A673 (cell line): ENCODE measurements at places on chromosomes 13 and 19. TPM values are rescaled to one million over a fixed set of nuclear protein-coding genes. Genes with fewer than 3 reads are reported as not detected.

Gene TNFSF13B
- total RNA-seq = 9.2 and 11.2 TPM in 2 replicates

Gene DMKN
- total RNA-seq = not detected in 2 replicates

Gene POGLUT2
- total RNA-seq = 10.8 and 12.0 TPM in 2 replicates

Gene KLK1
- total RNA-seq = 0.68 TPM in 1 of 2 replicates, not detected in the other

Gene PRTN3
- not detected in 2 replicates for total RNA-seq

Gene FAM124A
- total RNA-seq = 2.1 and 2.2 TPM in 2 replicates

Gene VAV1
- 51.6 and 54.9 TPM in 2 replicates for total RNA-seq

Gene UGGT2
- 10.1 and 12.9 TPM in 2 replicates for total RNA-seq

- DNase-seq = no peak
Measured at GRCh38 chr13:99034333-99035085, 56.6 kb upstream of the DOCK9 start.

- no peak for DNase-seq
Measured at GRCh38 chr13:68473834-68474326, 1243.7 kb upstream of the PCDH9 start.

DNA sequence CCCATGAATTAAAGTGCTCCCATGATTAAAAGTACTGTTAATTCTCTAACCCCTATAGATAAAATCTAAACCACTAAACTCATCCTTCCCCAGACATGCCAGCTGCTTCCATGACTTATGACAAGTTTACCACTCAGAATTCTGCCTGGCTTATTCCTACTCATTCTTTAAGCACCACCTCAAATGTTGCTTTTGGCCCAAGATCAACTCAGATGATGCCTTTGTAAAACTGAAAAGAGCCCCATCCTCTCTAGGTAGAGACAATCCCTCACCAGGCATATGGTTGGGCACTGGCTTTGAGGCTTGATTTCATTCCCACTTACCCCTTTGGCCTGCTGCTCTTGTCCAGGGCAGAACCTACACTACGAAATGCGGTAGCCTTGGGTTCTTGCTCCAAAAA lies 250.0 kb downstream of the DNAJC15 start:
- no peak for DNase-seq

- no peak for DNase-seq
Measured at GRCh38 chr19:17078036-17078919, 2.7 kb downstream of the MYO9B start.

DNA sequence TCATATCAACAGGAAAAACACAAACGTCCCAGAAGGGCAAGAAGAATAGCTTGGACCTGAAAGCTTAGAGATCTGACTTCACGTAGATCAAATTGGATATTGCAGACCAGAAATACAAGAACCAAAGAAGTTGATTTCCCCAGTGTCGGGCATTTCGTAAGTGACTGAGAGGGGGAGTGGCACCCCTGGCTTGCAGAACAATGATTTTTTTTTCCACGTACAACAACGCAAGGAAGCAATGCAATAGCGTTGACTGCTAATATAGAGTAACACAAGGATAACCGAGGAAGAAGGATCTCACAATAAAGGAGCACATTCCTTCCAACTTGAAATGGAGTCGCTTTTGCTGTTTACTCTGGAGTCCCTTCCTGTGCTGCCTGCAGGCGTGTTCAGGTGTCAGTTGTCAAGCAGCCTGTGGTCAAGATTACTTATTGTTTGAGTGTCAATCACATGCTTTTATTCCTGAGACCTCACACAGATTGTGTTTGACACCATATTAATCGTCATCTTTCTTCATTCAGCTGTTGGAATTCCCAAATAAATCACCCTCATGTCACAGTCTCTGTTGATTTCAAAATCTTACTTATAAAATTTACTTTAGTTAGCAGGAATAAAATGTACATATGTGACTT lies 139.4 kb downstream of the FREM2 start:
- no peak for DNase-seq

DNA sequence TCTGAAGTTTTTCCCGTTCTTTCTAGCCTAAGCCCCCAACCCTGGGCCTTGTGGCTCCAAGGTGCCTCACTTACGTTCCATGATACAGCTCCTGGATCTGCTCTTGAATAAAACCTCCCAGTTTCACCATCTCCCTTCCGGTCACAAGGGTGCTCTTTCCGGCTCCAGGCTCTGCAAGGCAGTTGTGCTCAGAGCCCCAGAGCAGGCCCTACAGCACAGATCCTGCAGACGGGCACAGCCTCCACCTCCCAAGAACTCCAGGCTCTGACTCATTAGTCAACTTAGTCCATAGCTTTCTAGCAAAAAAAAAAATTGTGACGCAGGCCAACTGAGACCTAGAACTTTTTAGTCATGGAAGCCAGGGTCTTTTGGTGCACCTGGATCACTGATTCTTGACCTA lies 33.9 kb upstream of the SLC7A10 start:
- no peak for DNase-seq

DNA sequence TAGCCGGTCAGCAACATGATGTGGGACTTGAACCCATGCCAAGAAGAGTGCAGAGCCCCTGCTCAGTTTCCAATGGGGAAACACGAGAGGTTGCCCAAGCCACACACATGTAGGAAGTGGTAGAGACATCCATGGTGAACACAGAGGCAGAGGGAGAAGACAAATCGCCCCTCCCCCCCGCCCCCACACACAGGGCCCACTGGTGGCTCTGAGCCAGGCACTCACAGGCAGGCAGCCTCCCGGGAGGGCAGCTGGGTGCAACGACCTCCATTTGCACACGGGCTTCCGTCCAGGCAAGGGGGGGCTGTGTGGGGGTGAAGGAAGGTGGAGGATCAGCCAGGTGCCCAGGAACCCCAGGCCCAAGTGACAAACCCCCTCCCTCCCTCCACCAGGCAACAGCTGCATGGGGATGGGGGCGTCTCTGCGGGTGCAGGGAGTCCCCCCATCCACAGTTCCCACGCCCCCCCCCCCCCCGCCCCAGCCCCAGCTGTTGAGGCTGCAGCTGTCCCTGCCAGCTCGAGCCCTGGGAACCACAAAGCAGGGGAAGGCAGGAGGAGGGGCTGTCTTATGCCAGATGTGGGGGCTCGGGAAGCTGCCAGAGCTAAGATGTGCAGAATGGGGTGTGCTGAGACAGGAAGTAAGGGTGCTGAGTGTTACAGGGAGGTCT lies 3.4 kb downstream of the NOTCH3 start:
- DNase-seq = no peak

GRCh38 chr19:18020212-18021085 lies 12.5 kb downstream of the ARRDC2 start:
- DNase-seq = no peak

DNA sequence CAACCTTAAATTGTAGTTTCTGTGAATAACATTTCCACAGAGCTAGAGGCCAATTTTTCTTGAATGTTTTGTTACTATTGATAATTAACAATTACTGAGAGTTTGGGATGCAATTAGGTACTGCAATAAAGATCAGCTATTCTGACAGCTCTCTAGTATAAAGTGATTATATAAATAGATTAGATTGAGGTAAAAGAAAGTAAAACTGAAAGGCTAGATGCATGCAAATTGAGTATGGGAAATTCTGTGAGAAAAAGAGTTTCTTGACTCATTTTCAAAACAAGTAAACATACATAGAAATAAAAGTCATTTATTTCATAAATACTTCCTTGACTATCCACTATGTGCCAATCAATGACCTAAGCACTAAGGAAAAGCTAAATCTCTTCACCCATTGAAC lies 1087.5 kb upstream of the ATXN8OS start:
- no peak for DNase-seq

GRCh38 chr19:37981785-37982475 lies 74.9 kb downstream of the SIPA1L3 start:
- DNase-seq = no peak

- DNase-seq = no peak
Measured at GRCh38 chr13:99150575-99151361, 49.9 kb upstream of the UBAC2 start.

DNA sequence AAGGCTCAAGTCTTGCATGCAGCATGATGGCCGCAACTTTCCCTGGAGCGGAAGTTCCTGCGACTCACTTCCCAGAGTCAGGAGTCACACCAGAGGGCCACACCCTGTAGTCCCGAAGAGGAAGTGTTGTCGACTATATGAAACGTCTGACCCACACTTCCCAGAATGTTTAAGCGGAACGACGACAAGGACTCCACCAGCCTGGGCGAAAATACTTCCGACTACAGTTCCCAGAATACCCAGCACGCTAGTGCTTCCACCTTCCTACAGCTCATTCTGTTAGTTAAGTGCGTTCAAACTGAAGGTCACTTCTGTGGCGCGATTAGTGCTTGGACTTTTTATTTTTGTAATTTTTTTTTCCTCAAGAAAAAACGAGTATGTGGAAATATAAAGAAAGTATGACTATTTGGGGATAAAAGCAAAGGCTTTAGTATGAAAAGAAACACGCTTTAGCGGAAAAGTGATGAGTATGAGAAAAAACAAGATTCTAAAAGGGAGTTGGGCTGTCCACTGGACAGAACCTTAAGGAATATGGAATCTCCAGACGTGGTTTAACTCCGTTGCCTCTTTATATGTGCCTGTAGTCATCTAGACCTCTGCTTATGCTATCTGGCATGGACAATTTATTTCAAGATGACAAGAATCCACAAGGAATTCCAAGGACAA lies 15.5 kb upstream of the ZNF112 start:
- DNase-seq = no peak

DNA sequence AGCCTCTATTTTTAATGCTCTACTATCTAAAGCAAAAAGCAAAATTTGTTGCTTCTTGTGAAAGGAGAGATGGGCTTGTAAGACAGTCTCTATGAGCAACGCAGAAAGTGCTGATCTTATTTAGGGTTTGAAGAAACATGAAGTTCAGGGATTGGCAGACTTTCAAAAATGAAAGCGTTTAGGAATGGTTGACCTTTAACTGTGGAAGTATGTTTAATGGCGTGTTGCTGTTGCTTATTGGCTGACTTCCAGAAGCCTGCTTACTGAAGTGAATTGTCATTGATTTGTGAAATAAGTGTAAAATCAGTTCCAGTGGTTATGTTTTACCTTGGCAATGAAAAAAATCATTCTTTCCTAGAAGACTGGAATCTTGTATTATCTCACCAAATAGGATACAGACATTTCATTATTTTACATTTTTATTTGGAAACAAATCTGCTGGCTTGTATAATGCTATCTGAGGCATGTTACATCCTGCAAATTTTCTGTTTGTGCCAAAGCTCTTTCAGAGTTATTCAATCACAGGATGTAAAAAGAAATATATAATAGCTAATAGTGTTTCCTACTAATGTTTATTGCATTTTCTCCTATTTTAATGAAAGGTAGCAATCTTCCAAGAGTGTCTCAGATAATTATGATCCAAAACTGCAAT lies 221.3 kb upstream of the SLITRK6 start:
- DNase-seq = peak; percentile 34

DNA sequence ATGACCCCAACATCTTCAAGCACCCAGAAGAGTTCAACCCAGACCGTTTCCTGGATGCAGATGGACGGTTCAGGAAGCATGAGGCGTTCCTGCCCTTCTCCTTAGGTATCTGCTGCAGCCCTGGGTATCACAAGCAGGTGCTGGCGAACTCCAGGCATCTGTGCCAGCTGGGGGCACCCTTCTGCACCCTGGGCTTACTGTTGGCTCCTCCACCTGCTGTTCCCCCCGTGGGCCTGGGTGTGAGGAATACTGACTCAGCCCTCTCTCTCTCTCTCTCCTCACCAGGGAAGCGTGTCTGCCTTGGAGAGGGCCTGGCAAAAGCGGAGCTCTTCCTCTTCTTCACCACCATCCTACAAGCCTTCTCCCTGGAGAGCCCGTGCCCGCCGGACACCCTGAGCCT lies 13.0 kb downstream of the CYP2S1 start:
- DNase-seq = no peak

DNA sequence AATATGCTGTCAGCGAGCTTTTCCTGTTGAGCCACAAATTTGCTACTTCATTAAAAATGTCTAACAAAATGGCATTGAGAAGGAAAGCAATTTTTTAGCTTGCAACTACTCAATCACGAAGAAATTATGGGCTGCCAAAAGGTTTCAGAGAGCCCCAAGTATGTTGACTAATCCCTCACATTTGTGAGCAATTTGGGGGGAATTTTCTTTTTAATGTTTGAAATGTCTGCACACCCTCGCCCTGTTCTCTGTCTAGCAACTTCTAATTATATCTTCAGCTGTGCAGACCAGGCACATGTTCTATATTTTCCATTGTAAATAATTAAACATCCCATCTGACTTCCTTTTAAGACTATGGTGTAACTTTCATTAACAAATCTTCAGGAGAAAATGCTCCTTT lies 192.9 kb downstream of the DCT start:
- DNase-seq = no peak

- DNase-seq = peak; percentile 27
Measured at GRCh38 chr13:110616103-110617101, 1.1 kb downstream of the NAXD start.

DNA sequence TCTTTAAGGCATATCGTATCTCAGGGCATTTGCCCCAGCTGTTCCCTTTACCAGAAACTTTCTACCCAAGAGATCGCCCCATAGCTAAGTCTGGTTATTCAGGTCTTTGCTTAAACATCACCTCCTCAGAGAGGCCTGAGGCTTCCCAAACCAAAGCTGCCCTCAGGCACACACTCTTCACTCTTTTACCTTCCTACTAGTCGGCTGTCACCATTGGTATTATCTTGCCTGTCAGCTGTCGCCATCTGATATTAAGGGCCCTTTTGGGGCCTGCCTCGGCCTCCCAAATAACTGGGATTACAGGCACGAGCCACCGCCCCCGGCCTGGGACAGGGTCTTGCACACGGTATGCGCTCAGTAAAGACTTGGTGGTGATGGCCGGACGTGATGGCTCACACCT lies 1.0 kb downstream of the GADD45GIP1 start:
- DNase-seq = no peak

DNA sequence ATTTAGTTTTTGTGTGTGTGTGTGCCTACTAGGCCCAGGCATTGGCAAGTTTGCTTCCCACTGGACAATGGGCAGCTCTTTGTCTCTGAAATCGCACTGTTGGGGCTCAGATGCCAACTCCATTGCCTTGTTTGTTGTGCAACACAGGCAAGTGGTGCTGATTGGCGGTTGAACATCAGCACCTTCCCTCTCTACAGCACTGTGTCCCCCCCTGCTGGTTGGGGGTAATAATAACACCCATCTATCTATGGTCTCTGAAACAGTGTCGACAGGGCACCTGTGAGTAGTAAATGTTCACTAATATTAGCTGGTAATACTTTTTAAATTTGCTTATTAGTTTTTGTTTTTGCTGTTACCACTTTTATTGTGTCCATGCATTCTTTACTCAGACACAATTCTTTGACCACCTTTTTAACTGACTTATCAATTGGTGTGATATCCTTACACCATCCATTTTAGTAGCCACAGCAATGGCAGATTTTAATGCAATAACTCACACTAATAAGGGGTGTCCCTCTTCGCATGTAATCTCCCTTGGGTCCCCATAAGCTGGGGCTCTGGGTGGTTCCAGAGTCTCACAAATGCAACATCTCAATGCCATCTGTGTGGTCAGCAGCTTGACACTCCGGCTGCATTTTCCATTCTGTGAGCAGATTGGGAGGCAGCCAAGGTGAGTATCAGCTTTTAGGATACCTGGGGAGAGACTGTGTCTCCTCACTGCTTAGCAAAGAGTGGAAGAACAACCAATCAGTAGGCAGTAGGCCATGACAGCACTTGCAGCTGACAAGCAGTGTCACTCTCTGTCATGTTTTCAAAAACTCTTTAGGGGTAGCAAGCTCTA lies 47.7 kb upstream of the UQCRFS1 start:
- DNase-seq = peak; percentile 67
